CD4-positive, alpha-beta T cell treated with Interleukin-1 beta for 1 hour (primary cell): ENCODE measurements at places on chromosomes 6 and 20.

DNA sequence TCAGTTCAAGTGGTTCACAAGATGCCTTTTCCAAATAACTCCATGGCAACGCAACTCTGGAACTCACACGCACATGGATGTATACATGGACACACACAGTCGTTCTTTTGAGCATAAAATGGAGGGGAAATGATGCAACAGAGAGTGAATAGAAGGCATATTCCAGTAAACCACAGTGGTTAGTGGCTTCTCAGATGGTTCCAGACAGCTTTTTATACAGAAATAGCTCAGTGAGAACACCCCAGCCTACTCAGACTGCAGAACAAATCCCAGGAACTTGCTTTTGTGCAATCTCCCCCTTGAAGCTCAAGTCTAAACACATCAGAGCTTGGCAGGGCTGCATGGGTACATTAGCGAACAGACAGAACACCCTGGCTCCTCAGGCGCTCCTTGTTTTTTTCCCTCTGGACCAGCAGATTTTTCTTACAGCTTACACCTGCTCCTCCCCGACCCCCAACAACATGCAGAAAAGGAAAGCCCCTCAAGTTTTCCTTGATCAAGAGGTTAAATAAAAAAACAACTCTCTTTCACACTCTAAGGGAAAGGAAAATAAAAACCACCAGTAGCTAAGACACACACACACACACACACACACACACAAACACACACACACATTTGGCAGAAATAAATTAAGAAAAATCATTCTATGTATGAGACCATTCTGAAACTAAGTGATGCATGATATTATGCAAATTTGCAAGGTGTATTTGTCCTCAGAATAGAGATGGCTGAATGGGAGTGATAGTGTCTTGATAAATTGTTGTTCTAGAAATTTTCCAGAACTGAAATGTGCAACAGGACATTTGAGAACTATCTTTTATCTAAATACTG, 51.2 kb upstream of the RANBP9 start:
- DNase-seq: peak; percentile 21

GRCh38 chr20:57400231-57400701, 9.1 kb downstream of the RBM38 start:
- no peak for DNase-seq

GRCh38 chr6:132959639-132960326, 145.4 kb downstream of the RPS12 start:
- no peak for DNase-seq

- DNase-seq: no peak
These were observed 28.6 kb upstream of the EZR start for GRCh38 chr6:158847786-158848185.

GRCh38 chr20:57651881-57652605, 31.8 kb upstream of the ZBP1 start:
- DNase-seq: no peak

DNA sequence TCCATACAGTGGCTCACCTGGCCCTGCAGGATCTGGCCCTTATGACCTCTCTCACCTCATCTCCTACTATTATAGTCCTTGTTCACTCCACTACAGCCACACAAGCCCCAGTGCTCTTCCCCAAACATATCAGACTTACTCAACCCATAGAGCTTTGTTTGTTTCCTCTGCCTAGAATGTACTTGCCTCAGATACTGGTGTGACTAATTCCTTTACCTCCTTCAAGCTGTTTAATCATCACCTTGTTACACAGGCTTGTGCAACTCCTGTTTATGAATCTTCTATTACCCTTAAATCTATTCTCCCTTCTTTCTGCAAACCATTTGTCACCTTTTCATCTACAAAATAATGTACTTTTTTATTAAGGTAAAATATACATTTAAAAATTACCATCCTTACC, 3.2 kb downstream of the DEFB125 start:
- no peak for DNase-seq

GRCh38 chr6:116764961-116765841, at the start of gene FAM162B:
TSS of gene FAM162B (minus strand) at chr6:116765719. CDS start at chr6:116765576, 143 bp downstream.
- no peak for DNase-seq

DNA sequence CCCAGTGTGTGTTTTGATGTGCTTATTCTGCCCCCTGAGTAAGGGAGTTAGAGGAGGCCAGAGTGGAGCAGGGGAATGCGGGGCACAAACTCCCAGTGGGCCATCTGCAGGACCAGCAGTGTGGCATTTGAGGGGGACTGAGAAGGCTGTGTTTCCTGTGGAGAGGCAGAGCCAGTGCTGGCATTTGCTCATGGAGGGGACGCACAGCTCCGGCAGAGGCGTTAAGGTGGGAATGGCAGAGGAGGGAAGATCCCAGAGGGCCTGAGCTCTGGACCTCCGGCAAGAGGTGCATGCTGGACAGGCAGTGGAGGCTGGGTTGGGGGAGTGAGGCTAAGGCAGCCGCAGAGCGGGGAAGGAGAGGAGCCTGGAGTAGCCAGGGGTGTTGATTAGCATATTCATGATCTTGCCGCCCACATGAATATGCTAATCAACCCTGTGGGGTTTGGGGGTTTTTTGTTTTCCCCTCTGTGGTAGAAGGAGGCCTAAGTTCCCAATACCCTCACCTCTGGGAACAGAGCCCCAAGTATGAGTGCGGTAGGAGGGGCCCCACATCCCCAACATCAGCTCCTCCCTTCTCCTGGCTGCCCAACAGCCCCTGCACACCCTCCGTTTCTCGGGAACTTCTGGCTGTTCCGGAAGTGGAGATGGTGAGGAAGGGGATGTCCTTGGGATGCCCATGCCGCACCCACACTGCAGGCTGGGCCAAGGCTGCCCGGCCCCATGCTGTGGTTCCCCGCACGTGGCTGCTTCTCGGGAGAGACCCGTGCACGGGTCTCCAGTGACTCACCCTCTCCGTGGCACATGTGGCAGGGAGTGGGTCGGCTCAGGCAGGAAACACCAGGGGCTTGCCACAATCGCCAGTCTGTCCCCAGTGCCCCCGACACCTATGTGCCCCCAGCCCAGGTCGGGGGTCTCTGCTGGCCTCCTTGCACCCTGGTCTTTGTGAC, 33.8 kb downstream of the DLGAP4 start:
- DNase-seq: no peak
